ENCODE measurements at places on chromosomes 1 and 21.

- DNase-seq = no peak
Observed at GRCh38 chr1:67133177-67133576, 1.6 kb downstream of the C1orf141 start.

GRCh38 chr1:30526652-30527345 is 196.6 kb downstream of the MATN1 start:
- DNase-seq = peak; percentile 41

- no peak for DNase-seq
Observed at GRCh38 chr1:177927021-177927596, 42.7 kb downstream of the SEC16B start.

DNA sequence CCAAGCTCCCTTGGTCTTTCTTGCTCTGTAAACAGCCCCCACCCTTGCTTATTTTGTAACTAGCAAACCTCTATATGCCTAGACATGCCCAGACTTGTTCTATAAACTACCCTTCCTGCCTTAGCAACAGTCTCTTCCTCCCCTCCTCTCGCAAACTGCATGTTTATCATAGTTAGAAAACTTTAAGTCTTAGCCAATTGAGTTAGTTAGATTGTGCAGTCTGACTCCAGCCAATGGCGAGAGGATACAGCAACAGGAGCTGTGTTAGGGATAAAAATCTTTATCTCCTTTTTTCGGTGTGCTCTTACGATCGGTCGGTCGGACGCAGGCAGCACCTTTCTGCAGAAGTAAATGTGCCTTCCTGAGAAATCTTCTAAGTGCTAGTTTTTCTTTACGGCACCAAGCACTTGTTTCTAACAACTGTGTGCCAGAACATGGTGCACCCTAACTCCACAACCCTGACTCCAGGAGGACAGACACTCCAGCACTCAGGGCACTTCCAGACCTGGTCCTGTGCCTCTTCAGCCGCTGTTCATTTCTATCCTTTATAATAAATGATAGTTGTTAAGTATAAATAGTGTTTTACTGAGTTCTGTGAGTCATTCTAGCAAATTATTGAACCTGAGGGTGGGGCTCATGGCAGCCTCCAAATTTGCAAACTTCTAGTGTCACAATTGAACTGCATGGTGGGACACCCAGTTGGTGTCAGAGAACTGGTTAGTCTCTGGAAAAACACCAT is 25.7 kb upstream of the GNG4 start:
- DNase-seq = no peak

DNA sequence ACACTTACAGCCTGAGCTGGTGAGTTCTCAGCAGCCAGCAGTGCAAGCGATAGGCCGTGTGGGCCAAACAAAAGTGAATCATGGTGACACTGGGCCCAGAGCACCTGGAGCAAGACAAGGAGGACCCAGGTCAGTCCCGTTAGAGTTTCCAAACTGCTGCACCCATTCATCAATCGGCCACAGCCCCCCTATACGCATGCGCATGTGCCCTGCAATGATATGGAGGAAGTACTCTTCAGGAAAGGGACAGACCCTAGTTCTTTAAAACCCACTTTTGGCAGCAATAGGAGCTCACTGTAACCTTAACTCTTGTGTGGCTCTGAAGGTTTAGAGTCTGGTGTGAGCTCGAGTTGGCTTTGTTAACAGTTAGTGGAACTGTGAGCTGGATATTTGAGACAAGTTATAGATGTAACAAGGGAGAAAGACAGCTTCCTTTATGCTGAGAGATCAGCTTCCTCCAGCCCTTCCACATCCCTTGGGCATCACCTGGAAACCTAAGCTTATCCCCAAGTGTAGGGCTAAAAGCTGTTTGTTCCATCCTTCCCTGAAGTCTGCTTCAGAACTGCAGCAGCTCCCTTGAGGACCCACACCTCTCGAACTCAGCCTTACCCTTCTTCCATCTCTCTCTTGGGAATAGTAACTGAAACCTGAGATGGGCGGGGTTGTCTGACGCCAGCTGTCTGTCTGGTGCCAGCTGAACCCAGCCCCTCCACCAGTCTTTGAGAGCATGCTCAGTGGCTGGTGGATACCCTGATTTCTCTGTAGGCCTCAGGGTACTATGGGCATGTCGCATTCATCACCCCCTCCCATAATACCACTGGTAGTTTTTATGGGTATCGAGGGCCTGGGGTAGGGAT is 17.7 kb downstream of the NMNAT1 start:
- no peak for DNase-seq

DNA sequence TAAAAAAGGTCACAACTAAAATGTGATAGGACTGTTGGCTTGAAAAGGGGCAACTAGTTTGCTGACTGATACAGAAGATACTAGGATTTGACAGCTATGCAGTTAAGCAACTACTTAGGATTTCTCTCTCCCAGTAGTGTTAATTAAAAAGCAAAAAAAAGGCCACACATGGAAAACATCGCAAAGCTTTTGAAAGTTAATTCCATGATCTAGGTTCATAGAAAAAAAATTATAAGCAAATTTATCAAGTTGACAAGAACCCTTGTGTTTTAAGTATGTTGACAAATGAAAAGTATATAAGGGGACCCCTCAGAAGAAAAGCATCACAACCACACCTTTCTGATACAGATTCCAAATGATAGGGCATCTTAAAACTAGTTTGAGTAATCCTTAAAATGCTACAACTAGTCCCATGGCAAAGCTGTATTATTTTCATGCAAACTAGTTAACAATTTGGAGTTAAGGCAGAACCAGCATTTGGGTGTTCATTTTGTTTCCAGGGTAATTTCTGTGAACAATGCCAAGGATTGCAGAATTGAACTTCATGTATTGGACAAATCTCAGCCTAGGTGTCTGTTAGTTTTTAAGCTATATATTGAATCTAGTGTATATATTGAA is 4.1 kb downstream of the PNRC2 start:
- no peak for DNase-seq

- no peak for DNase-seq
Observed at GRCh38 chr1:247209396-247209795, 37.6 kb upstream of the ZNF124 start.

DNA sequence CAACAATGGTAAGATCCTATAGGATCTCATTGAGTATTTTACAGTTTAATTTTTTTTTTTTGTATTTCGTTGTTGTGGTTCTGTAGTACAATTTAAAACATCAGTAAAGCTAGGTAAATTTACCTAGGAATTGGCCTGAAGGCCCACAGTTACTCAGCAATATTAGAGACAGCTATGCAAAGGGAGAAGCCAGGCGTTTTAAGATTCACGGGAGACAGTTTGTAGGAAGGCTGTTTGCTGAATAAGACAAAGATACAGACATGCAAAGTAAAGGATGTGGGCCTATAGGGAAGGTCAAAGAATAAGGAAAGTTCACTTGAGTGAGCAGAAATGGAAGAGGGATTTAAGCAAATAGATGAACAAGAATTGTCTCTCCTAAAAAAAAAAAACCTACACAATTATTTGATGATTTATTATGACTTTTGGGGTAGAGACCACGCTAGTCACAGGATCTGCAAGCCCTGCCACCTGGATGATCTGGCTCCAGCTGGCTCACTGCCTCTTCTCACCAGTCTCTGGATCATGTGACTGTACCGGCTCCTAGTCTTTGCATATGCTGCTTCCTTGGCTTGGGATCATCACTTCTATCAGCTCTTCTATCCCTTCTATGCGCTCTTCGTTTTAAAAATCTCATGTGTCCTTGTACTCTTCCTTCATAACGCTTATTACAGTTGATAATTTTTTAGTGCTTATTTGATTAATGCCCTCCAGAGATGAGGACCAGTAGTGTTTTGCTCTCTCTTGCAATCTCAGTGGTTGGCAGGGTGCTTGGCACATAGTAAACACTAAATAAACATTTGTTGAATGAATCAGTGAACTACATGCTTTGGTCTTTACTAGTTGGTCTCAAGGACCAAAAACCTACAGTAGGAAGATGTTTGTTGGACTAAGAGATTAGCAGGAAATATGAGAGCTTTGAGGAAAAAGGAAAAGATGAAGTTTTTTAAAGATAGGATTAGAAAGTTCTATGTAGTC is 14.1 kb downstream of the DYRK1A start:
- no peak for DNase-seq

- DNase-seq = no peak
Observed at GRCh38 chr1:107993920-107994319, 28.9 kb upstream of the VAV3 start.

- DNase-seq = no peak
Observed at GRCh38 chr21:35198982-35199732, 150.1 kb upstream of the RUNX1 start.

DNA sequence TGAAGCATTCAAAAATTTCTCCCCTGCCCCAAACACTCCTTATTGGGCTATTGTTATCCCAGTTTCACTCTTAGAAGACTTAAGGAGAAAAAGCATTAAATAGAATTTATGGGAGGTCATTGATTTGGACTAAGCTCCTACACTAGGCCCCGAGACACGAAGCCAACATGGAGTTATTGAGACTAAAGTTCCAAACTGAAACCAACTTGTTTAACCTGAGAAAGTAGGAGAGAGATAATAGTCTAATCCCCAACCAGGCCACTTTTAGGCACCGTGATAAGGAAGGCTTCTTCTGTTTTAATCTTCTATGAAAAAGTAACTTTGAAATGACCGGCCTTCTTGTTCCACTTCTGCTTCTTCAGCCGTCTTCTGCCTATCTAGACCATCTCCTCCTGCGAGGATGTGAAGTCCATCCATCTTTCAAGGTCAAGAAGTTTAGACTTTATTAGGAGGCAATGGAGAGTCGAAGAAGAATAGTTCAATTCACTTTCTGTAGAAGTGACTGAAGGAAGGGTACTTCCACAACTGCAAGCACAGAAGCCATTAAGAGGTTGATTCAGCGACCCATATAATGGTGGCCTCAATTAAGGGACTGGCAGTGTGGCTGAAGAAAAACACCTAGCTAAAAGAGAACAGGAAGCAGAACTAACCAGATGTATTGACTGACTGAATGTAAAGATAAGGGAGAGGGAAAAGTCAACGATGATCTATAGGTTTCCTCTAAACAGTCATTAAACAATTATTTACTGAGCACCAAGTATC is 428.8 kb downstream of the SMYD3 start:
- no peak for DNase-seq

- DNase-seq = no peak
Observed at GRCh38 chr1:18954270-18955071, 2.0 kb downstream of the IFFO2 start.

- DNase-seq = no peak
Observed at GRCh38 chr1:53270107-53270506, 31.8 kb upstream of the MAGOH start.

- DNase-seq = no peak
Observed at GRCh38 chr1:11611638-11612327, 42.4 kb downstream of the FBXO2 start.

DNA sequence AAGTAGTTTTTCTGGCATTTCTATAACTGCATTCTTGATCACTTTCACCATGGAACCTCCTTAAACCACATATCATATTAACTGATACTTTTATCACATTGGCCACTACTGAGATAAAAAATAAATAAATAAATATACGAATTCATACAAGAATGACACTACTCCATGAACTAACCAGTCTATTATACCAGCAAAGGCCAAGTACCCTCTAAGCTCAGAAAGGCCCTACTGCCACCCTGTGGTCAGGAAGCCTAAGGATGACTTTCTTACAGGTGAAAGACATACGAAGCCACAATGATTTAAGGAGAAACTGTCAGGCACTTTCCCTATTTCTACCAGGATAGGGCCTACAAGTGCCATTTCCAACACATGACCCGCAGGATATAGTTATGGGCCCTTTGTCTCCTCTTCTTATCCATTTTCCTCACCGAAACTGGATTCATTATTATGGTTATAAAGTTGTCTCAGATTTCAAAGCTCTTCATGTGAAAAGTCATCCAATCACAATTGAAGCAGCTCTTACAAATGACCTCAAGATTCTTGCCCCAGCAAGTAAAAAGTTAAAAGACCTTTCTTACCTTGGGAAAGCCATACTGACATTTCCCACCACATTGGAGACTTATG is 23.9 kb downstream of the DNAJC8 start:
- DNase-seq = peak; percentile 85

GRCh38 chr1:194517567-194517966 is 1331.2 kb upstream of the B3GALT2 start:
- no peak for DNase-seq

- no peak for DNase-seq
Observed at GRCh38 chr1:212688341-212689047, 11.1 kb downstream of the BATF3 start.

- no peak for DNase-seq
Observed at GRCh38 chr1:211833174-211833820, 2.7 kb upstream of the LPGAT1 start.

GRCh38 chr1:203722909-203723308 is 42.1 kb upstream of the LAX1 start:
- DNase-seq = no peak
